ENCODE measurements at places on chromosomes 16 and 17. TPM values are rescaled to one million over a fixed set of nuclear protein-coding genes. Genes with fewer than 3 reads are reported as not detected.

Gene RCVRN
- 0.10 TPM for total RNA-seq

GRCh38 chr17:382644-383533 lies 30.3 kb upstream of the RPH3AL start:
- DNase-seq: peak; percentile 56

- no peak for DNase-seq
Observed at GRCh38 chr16:30060346-30060745, 5.2 kb upstream of the ALDOA start.

GRCh38 chr17:28953444-28954118 lies 2.3 kb upstream of the PHF12 start:
- peak; percentile 32 for DNase-seq

DNA sequence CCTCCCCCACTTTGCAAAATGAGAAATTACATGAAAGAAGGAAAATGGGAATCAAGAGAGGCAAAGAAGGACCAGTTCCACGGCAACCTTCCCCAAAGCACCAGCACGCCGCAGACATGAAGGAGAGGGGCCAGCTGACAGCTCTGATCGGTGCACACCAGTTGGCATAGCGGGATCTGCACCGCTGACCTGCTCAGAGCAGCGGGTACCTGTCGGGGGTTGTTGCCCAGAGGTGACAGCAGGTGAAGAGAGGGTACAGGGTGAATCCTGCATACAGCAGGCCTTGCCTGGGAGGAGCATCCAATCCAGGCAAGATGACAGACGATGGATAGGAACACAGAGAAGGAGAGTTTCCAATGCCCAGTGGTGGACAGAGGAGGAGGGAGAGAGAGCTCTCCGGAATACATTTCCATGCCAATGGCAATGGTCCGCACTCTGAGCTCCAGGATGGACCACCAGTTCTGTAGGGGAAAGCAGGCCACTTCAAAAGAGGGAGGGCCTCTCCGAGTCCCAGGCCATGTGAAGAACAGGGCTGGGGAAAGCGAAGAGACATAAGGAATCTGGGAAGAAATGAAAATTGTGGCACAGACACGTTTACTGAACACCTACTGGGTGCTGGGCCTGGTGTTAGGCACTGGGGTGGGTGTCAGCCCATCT lies 24.0 kb downstream of the CEP295NL start:
- no peak for DNase-seq

- no peak for DNase-seq
Observed at GRCh38 chr17:27530764-27531391, 74.6 kb downstream of the KSR1 start.

DNA sequence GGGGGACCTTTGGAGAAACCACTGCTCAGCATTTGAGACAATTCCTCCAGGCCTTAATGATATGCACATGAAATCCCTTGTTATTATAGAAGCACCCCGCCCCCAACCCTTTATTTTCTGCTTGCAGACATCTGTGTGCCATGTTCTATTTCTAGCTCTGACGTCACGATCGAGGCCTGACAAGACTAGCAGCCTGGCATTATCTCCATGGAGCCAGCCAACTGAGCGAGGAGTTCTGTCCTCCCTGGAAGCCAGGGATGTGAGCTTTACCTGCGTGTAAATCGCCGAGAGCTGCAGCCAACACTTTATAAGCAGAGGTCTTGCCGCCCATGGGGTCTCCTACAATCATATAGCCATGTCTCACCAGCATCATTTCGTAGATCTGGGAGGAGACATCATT lies 116.9 kb downstream of the DNAH3 start:
- DNase-seq: no peak

GRCh38 chr17:47789611-47790561 lies 31.7 kb downstream of the OSBPL7 start:
- no peak for DNase-seq

DNA sequence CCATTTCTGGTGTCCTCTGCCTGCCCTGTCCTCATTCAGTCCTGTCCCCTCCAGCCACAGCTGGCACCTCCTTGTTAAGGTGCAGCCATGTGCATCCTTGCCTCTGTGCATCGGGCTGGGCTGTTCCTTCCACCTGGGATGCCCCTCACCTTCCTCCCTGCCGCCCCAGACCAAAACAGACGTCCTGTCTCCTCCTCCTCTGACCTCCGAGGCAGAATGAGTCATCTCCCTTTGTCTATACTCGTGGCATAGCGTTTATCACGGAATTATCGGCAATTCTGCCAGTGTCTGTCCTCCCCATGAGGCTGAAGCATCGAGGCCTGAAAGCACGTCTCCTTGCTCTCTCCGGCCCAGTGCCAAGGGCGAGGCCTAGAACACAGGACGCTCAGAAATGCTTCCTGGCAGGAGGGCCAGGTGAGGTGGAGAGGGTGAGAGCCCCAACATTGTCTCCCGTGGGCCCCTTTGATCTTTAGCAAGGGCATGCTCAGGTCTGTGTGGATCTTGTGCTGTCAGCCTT lies 4.6 kb downstream of the RAI1 start:
- no peak for DNase-seq

DNA sequence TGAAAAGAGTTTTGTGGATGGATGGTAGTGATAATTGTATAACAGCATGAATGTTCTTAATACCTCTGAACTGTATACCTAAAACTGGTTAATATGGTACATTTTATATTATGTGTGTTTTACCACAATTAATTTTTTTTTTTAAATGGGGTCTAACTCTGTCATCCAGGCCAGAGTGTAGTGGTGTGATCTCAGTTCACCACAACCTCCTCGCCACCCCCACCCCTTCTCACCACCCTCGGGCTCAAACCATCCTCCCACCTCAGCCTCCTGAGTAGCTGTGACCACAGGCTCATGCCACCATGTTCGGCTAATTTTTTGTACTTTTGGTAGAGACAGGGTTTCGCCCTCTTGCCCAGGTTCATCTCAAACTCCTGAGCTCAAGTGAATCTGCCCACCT lies 123.2 kb downstream of the CDRT15L2 start:
- no peak for DNase-seq

GRCh38 chr17:36514856-36515255 lies 19.8 kb downstream of the MYO19 start:
- no peak for DNase-seq

- DNase-seq: no peak
Observed at GRCh38 chr17:17832032-17832363, 4.8 kb downstream of the SREBF1 start.

GRCh38 chr17:74981979-74982662 lies 5.3 kb upstream of the CDR2L start:
- peak; percentile 57 for DNase-seq
